ENCODE measurements at places on chromosomes 12 and 14.

GRCh38 chr12:48580831-48581230 is 11.0 kb upstream of the LALBA start:
- no peak for DNase-seq

- DNase-seq: no peak
These were observed 90.7 kb downstream of the PLEKHA5 start for GRCh38 chr12:19220205-19220604.

DNA sequence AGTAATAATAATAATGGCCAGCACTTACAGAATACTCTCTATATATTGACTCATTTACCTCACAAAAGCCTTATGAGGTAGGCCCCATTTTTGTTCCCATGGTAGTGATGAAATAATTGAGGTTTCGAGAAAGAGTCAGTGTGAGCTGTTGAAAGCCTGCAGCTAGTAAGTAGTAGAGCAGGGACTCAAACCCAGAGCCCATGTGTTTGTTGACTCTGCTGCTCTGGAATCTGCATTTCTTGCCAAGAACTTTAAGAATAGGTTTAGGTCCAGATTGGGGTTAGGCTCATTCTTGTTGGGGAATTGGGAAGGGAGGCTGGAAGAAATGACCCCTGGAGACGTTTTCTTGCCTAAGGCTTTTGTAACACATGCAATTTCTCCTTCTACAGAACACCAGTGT is 27.9 kb downstream of the DYRK4 start:
- DNase-seq: no peak

DNA sequence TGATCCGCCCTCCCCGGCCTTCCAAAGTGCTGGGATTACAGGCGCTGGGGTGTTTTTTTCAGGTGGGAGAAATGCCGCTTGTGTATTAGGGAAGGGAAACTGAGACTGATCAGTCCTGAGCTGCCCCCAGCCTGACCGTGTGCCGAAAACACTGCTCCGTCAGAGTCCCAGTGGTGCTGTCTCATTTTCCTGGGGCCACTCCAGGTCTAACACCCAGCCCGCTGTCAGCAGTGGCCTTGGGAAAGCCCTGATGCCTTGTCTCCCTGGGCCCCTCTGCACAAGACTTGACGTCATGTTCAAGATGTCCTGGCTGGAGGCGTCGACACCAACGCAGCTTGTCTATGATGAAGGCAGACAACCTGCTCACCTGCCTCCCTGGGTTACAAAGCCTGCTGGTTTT is 165.9 kb downstream of the RBM19 start:
- DNase-seq: no peak

DNA sequence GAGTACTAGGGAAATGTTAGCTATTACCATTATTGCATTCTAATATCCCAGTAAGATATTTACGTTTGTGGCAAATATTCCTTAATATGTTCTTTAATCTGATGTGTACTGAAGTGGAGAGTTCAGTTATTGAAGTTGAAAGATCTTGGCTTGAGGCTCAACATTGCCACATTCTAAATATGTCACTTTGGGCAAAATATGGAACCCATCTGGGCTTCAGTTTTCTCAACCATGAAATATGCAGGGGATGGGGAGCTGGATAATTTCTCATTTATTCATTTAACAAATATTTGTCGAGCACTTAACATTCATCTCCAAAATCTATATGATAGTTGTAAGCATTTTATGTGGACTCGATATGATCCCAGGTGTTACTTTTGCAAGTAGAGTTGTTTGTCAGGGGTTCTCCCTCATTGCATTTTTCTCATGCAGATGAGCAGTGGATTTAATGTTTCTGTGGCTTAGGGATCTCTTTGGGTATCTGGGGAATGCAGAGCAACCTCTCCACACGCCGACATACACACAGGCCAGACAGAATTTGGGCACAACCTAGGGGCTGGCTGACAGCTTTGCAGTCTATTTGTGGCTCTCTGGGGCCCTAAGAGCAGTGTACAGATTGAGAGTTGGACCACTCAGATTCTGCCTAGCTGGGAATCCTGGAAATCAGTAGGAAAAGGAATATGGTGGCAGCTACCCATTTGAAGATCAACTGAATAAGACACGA is 26.6 kb upstream of the APPL2 start:
- no peak for DNase-seq

DNA sequence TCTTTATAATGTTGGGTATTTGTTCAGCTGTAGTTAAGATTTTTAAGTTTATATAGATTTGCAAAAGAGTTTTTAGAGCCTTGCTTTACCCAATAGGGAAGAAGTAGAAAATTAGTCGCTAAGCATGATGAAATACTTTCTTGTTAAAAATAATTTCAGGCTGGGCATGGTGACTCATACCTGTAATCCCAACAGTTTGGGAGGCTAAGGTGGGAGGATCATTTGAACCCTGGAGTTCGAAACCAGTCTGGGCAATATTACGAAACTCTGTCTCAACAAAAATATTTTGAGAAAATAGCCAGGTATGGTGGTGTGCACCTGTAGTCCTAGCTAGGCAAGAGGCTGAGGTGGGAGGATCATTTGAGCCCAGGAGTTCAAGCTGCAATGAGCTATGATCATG is 18.7 kb upstream of the SCFD1 start:
- no peak for DNase-seq

- no peak for DNase-seq
These were observed 32.1 kb downstream of the CMKLR1 start for GRCh38 chr12:108307006-108307405.

DNA sequence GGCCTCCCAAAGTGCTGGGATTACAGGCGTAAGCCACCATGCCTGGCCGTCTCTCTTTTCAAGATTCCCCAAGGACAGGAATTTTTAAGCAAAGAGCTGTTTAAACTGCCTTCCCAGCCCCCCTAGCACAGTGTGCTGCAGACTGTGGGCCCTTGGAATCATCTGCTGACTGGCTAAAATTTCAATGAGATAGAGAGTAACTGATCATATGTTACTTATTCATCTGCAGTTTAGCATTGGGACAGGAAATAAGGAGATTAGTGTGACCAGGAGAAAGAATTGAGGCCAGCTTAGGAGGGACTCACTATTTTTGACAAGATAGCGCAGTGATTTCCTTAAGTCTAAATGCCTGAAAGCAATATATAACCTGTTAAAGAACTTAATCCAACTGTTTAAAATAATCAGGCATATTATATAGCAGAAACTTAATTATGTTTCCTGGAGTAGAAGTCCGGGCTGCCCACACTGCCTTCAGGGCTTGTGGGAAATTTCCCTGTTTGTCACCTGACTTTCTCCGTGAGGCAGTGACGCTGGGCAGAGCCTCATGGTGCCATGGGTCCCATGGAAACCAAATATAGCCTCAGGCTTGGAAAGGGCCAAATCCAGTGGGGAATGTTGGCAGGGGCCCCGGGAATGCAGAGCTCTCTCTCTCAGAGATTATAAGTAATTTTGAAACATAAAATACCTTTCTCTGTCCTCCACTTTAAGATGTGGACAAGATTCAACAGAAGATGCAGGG is 22.8 kb upstream of the CEBPE start:
- DNase-seq: no peak

- no peak for DNase-seq
These were observed 7.4 kb downstream of the CDKN1B start for GRCh38 chr12:12724421-12725085.

DNA sequence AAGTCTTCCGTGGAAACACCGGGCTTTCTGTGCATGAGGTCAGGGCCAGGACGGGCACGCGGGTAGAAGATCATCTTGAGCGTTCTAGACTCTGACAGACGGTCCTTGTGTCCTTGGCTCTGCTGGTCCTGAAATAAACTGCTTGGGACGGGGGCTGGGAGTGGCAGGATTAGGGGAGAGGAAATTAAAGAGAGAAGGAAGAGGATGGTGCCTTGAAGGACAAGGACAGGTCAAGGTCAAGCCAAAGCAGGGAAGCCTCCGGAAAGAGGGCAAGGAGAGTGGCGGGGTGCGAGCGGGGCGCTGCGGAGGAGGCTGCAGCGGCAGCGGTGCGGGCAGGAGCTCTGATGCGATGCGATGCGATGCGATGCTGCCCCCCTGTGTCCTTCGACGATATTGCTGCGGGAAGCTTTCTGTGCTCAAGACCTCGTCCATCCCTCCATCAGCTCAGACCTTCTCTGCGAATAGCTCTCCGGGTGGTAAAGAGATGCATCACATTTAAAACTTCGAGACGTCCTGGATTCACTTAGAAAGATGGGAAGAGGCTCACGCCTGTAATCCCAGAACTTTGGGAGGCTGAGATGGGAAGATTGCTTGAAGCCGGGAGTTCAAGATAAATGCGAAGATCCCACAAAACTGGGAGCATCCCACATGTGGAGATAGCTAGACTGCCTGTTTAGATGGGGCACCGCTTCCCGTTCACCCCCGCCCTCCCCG is 110.1 kb upstream of the TMEM132D start:
- peak; percentile 2 for DNase-seq

- DNase-seq: no peak
These were observed 126.9 kb upstream of the PRICKLE1 start for GRCh38 chr12:42716491-42716891.

GRCh38 chr12:92543840-92544239 is 158.9 kb upstream of the PLEKHG7 start:
- DNase-seq: no peak

DNA sequence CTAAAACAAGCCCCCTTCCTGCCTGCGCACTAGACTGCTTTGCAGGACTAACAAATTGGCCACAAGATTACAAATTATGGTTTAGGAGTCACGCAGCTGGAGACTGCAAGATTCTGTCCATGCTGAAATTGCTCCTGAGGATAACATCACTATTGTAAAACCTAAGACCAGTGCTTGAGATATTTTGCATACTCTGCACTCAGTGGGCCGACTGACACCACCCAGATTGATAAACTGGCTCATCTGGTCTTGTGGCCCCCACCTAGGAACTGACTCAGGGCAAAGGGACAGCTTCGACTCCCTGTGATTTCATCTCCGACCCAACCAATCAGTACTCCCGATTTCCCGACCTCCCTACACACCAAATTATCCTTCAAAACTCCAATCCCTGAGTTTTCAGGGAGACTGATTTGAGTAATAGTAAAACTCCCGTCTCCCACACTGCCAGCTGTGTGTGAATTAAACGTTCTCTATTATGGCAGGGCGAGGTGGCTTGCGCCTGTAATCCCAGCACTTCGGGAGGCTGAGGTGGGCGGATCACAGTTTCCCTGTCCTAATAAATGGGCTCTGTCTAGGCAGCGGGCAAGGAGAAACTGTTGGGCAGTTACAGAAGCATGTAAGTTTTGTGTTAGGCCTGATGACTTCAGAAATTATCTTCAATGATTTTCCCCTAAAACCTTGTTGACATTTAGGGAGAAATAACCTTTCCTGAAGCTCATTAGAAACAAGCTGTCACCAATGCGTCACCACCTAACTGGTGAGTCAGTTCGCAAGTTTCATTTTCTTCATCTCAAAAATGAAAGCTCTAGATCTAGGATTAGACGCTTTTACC is 5.3 kb upstream of the UBC start:
- no peak for DNase-seq

DNA sequence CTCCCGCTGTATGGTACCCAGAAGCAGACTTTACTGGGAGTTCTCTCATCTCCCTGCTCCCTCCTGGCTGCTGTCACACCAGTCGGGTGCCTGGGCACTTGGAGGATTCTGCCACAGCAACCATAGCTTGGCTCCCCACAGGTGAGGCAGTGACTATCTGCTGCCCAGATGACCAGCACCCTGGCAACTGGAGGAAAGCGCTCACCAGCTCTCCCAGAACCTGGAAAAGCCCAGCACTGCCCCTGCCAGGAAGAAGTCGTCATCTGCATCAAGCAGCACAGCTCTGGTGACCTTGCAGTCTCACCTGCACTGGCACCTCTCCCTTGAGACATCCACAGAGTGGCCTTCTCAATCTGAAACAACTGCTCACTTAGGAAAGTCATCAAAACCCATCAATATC is 31.9 kb upstream of the TC2N start:
- no peak for DNase-seq

DNA sequence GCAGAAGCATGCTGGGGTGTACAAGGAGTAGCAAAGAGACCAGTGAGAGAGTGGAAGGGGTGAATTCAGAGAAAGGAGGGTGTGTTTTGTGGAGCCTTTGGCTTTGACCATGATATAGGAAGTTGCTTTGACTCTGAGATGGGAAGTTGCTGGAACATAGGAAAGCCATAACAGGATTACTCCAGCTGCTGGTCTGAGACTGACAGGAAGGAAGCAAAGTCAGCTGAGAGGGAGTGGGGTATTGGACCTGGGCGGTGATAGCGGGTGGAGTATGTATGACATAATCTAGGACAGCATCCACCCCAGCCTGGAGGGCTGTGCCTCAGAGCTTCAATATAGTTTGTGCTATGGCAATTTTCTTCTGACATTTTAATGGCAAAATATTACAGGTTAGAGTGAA is 324.4 kb downstream of the PDZRN4 start:
- DNase-seq: no peak

- no peak for DNase-seq
These were observed 66.0 kb upstream of the LHX5 start for GRCh38 chr12:113537751-113538087.

DNA sequence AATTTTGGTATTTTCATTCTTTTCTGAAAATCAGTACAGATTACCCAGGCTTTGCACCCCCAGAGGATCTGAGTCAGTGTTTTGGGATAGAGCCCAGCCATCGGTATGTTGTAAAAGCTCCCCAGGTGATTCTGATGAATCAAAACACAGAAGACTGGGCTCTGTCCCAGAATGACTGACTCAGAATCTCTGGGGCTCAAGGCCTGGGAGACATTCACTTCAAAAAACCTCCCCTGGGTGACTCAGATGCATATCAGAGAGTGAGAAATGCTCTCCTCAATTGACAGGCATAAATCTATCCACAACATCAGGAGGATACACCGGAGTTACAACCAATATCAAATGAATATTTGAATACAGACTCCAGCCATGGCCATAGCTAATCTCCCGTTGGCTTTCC is 32.6 kb downstream of the SLC35F4 start:
- no peak for DNase-seq

GRCh38 chr12:76554405-76555230 is 5.0 kb downstream of the OSBPL8 start:
- DNase-seq: no peak

- DNase-seq: no peak
These were observed 13.6 kb downstream of the NOC4L start for GRCh38 chr12:132157733-132158409.

- DNase-seq: no peak
These were observed 4.5 kb upstream of the EVL start for GRCh38 chr14:100060760-100061159.

- DNase-seq: no peak
These were observed 47.3 kb upstream of the MED13L start for GRCh38 chr12:116324654-116325335.

DNA sequence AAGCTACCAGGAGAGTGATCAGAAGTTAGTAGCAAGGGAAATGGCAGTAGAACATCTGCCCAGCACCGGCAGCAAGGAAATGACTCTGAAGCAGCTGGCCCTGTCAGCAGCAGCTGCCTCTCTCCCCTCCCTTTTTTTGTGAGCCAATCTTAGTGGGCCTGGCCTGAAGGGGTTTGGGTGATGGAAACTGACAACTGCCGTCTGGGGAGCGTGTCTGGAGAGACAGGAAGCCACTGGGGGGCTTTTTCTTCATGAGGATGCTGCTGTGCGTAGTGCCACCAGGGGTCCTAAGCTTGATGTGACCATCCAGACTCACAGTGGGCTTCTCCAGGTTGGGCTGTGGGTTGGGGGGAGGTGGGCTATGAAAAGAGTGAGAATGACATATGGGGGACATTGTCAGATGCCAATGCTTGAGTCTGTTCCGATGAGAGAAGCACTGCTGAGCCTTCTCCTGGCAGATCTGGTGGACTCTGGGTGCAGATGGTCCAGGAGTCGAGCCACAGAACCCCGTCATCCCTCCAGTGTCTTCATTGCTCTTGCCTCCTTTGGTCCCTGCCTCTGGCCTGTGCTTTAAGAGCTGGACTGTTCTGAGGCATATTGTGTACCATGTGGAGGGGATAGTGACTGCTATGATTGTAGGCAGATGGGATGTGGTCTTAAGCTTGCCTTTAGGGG is 87.6 kb upstream of the HIF1A start:
- no peak for DNase-seq

GRCh38 chr14:57362361-57362760 is 28.0 kb upstream of the NAA30 start:
- no peak for DNase-seq

Measured in activated CD8-positive, alpha-beta memory T cell treated with anti-CD3 and anti-CD28 coated beads for 48 hours (primary cell).